ENCODE measurements at places on chromosomes 13 and 19.

- DNase-seq = no peak
Measured at GRCh38 chr13:97339019-97339987, 94.7 kb upstream of the RAP2A start.

GRCh38 chr13:108322206-108322824 is 52.8 kb downstream of the TNFSF13B start:
- no peak for DNase-seq

DNA sequence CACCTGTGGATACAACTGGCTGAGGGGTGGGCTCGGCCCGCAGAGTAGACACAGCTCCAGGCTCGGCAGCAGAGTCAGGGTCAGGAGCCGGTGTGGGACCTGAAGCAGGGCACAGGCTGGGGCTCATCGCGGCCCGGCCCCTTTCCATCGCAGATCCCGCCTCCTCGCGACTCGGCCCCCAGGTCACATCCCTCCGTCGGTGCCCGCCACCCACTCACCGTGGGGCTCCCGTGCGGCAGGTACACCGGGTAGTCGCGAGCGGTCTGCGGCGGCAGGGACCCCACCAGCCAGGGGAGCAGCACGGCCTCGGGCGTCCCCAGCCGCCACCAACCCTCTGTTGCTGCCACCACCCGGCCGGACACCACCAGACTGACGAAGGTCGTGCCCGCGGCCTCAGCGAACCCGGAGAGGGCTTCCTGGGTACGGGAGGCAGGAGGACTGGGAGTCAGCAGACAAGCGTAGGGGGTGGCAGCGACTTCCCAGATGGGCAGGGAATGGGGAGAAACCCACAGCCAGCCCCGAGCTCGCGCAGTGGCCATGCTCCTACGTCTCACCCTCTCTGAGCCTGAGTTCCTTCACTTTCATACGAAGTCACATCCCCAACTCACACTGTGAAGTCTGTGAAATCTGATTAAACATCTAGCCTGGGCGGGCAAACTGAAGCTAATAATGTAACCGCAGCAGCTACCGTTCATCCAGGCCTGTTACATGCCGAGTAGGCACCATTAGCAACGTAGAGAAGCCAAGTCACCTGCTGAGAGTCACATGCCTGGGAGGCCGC is 3.7 kb downstream of the FUZ start:
- DNase-seq = peak; percentile 38

DNA sequence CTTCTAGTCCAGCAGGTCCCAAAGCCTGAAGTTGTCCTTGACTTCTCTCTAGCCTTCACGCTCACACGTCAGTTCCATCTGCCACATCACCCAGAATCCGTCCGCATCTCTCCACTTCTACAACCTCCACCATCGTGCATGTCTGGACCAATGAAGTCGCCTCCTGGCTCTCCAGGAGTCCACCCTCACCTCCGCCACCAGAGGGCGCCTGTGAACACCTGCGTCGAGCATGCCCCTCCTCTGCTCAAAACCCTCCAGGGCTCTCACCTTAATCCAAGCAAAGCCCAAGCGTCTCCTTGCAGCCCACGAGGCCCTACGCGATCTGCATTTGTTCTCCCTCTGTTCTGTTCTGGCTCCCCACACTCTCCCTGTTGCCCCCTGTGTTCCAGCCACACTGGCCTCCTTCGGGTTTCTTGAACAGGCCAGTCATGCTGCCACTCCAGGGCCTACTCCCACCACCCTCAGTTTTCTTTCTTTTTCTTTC is 3.7 kb downstream of the USHBP1 start:
- DNase-seq = peak; percentile 80

DNA sequence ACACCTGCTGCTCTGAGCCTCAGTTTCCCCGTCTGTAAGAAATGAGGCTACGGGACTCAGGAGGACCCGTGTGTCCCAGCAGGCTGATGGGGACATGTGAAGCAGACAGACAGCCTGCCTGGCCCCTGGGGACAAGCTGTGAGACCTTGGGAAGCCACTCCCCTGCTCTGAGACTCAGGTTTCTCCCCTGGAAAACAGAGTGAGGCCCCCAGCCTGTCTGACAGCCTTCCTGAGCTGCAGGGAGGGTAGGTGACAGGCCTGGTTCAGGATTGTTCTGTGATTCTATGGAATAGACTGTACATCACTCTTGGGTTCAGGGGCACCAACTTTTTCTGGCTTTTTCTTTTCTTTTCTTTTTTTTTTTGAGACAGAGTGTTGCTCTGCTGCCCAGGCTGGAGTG is 2.9 kb upstream of the NTF4 start:
- DNase-seq = no peak

DNA sequence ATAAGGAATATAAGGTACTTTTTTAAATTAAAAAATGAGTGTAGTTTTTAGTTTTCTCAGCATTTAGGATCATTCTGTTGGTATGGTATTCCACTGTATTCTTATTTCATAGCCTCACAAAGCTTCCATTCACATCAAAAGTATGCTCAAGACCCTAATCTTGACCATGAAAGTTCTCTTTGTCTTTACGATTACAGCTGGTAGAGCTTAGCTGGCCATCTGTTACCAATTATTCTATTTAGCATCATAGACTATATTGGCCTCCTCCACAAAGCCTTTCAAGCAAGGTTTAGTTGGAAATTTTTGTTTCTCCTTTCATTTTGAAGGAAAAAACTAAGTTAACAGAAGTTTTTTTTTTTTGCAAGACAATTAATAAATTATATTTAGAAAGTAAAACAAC is 245.1 kb downstream of the KCTD12 start:
- no peak for DNase-seq

DNA sequence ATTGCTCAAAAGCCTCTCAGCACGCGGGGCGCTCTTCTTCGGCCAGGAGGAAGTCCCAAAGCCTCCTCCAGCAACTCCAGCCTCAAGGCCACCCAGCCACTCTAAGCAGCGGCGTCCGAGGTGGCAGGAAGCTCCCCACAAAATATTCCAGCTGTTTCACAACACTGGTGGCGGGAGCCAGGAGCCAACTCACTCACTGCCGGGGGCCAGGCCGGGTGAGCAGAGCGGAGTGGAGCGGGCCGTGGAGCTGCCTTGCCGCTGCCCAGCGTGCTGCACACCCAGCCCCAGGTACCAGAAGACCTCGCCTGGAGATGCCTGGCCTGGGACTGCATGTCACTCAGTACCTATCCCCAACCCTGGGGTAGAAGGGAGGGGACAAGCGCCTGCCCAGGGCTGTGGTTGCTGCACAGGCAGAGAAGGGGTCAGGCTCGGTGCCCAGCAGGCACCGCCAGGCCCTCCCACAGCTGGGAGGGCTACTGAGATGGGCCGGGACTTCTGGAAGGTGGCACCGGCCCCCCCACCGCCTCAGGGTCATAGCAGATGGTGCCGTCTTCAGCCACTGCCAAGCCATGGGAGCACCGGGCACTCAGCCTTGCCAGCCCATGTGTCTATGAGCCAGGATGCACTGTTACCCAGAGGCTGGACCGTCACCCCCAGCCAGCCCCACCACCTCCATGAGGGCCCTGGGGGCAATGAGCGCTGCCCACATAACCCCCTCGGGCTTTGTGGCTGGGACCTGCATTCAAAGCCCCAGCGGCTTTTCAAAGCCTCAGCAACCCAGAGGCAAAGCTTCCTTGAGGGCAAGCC is 59.2 kb downstream of the MLLT1 start:
- DNase-seq = no peak

DNA sequence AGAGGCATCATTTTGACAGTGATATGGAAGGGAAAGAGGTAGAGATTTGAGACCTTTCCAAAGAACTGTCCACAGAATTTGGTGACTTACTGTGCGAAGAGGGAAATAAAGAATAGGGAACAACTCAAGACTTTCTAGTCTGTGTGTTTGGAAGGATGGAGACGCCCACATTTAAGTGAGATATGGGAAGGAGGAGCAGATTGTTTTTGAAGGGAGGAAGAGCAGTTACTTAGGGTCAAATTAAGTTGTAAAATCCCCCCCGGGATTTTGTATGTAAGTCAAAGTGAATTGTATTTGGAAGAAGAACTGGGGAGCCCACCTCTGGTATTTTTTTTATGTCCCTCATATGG is 1.2 kb downstream of the USPL1 start:
- no peak for DNase-seq

DNA sequence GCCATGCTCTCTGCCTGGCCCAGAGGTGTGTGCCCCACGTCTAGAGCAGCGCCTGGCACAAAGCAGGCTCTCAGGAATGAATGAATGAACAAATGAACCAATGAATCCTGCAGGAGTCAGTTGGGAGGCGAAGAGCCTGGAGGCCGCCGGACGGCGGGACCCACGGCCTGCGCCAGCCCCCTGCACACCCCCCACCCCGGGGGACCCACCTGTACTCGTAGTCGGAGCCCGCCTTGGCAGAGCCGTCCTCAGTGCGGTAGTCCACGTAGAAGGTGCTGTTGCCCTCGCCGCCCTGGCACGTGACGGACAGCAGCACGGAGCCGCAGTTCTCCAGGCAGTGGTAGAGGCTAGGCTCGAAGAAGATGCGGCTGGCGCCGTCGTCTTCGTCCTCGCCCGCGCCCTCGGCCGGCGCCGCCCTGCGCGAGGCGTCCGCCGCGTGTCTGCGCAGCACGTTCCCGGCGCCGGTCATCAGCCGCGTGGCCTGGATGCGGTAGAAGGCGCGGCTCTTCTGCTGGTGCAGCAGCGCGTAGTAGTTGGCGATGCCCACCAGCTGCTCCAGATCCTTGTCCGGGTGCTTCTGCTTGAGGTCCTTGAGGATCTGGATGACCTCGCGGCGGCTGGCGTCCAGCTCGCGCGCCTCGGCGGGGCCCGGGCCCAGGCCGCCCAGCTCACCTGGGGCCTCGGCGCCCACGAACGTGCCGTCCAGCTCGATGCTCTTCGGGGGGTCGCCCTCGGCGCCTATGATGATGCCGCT is 14.8 kb downstream of the SLC8A2 start:
- no peak for DNase-seq

DNA sequence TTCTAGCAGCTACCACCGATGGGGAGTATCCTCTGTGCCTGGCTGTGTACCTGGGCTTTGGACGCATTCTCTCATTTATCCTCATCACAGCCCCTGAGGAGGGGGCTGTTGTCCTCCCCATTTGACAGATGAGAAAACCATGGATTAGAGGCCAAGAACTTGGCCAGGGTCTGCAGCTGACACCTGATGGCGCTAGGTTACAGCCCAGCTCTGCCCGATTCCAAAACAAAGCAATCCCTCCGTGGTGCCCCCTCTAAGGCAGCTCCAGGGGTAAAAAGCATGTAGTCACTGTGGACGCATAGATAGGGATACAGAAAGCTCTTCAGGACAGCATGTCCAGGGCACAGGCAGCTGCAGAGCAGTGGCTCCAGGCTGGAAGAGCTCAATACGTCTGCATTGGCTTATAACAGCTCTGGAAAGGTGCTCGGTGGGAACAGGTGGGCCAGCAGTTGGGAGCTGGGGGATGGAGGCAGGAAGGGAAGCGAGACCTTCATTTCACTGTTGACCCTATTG is 35.4 kb upstream of the UQCRFS1 start:
- no peak for DNase-seq

GRCh38 chr19:13022859-13023636 is 27.8 kb downstream of the NFIX start:
- DNase-seq = no peak

- no peak for DNase-seq
Measured at GRCh38 chr13:93900731-93901130, 578.8 kb downstream of the DCT start.

- DNase-seq = no peak
Measured at GRCh38 chr19:56601375-56601774, 6.3 kb downstream of the ZNF71 start.

DNA sequence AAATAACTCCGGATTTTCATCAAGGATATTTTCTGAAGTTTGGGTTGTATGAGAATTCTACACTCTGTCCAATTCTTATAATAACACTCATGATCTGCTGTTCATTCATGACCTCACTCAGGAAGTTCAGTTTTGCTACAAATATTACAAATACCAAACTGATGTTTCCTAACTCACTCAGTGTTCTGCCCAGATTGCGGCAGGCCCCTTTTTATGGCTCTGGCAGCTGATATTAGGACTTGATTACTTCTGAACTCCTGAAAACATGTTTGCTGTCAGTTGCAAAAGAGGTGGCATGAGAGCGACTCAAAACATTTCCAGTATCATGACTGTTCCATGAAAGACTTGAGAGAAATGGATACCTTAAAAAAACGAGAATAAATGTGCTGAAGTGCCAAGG is 188.0 kb downstream of the RGCC start:
- DNase-seq = no peak

Data from activated T-helper 1 cell treated with anti-CD3 and anti-CD28 coated beads, Interleukin-12 subunit alpha, Interleukin-12 subunit beta, Interleukin-2, Interleukin-4 antibody, amounts not matched to agents 30 ng/mL and 10 ng/mL and 1 ng/mL, durations not matched to agents 14 hours and 24 hours and 36 hours (primary cell).